ENCODE measurements at places on chromosomes 12 and 14. TPM values are rescaled to one million over a fixed set of nuclear protein-coding genes. Genes with fewer than 3 reads are reported as not detected.

The KLHL33 gene
- polyA plus RNA-seq = not detected

The TAS2R30 gene
- polyA plus RNA-seq = not detected

DNA sequence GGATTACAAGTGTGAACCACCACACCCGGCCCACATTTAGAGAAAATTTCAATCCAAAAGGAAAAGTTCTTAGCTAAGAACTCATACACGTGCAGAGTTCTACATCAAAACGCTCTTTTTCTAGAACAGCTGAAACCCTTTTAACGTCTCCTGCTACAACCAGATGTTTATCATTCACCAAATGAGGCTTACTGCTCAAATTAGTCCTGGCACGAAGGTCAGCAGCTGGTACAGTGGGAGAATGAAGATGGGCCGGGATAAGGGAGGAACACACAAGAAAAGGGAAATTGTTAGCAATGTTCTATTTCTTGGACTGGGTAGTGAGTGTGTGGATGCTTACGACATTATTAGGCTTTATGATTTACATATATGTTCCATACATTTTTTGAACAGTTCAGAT is 37.2 kb downstream of the PRKAB1 start:
- DNase-seq = no peak

- no peak for DNase-seq
Observed at GRCh38 chr14:36502558-36503508, 17.2 kb downstream of the NKX2-1 start.

Measured in brain (organoid and tissue), 16 donors.